Astrocyte (in vitro differentiated cells and primary cell): ENCODE measurements at places on chromosomes 5 and 9.

DNA sequence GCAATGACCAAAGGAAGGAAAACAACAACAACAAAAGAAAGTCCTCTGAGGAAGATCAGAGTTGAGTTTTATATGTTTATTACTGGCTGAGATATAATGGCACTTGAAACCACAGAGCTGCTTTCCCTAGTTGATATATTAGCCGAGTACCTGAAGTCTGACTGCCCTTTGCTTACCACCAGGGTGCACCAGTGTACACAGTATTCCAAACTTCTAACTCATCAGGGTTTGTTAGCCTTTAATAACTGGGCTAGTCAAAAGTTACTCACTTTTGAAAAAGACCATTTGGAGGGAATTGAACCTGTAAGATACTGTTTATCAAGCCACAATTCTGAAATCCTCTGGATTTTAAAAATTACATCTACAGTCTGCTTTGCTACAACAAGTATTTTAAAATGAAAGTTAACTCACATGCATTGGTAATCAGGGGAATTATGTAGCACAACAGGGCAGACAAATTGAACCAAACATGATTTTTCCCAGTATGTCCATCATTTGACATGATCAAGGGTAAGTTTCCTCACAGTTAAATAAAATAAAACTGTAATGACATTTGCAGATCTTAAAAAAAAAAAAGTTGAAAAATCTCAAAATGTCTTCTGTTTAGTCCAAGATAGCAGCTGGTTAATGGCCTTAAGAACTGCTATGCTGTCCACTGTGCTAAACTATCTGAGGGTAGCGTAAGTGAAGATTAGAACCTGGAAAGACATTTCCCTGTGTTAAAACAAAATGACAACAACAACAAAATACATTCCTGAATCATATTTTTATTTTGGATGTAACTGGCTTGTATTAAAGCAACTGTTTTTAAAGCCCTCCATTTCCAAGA lies 57.3 kb upstream of the C6 start:
- DNase-seq = peak; percentile 51

DNA sequence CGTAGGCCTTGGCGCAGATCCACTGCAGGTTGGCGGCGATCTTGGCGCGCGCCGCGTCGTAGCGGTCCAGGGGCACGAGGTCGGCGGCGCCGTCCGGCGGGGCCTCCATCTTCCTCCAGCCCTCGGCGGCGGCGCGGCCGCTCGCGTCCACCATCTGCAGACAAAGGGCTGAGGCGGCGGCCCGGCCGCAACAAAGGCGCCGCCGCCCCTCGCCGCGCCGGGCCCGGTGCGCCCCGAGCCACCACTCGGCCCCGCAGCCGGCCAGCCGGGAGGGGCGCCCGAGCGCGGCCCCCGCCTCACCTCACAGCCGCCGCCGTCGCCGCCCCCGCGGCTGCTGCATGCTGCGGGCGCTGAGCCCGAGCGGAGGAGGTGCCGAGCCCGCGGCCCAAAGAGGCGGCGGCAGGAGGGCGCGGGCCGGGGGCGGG lies 328 bp downstream of the CAMSAP1 start:
- no peak for DNase-seq

DNA sequence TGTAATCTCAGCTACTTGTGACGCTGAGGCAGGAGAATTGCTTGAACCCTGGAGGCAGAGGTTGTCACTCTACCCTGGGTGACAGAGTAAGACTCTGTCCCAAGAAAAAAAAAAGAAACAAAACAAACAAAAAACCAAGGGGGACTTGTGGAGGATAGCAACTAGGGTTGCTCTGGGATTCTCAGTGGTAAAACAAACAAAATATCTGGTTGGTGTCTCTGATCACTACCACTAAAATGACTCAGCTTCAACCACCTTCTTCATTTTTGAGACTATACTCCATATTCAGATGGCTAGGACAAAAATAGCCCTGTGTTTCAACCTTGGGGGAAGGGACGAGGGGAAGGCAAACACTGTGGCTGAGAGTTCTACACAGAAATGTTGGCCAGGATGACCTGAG lies 110.3 kb downstream of the ARRDC3 start:
- peak; percentile 71 for DNase-seq

DNA sequence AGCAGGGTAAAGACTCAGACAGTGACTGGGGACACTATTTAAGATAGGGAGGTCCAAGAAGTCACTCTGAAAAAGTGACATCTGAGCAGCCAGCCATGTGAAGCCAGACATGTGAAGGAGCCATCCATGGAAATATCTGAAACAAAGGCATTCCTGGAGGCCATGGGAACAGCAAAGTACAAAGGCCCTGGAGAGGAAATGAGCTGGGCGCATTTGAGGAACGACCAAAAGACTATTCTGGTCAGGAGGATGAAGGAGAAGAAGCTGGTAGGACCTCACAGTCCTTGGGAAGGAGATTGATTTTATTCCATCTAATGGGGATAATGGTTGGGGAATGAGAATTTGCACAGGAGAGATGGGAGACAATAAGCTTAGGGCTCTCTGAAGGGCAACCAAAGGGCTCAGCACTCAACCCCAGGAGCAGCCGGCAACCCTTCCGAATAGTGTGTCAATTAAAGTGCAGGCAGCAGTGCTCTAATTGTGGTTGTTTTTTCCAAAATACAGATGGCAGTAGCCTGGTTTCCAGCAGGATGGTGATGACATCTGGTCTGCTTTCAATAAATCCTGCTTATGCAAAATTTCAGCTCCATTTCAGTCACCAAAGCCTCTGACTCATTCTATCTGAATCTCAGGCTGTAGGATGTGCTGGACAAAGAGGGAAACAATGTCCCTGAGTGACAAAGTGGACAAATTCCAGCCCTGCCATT lies 26.7 kb downstream of the FOXI1 start:
- DNase-seq = peak; percentile 60

GRCh38 chr5:82275216-82275664 lies 2.9 kb downstream of the RPS23 start:
- no peak for DNase-seq

GRCh38 chr5:33641744-33642505 lies 201.2 kb downstream of the TARS1 start:
- DNase-seq = peak; percentile 91

GRCh38 chr9:21507483-21507790 lies 25.3 kb upstream of the IFNE start:
- DNase-seq = no peak

- DNase-seq = no peak
Measured at GRCh38 chr5:177473443-177474001, at the start of gene DBN1. TSS of gene DBN1 (minus strand) at chr5:177473634. CDS start at chr5:177473521, 113 bp downstream.

DNA sequence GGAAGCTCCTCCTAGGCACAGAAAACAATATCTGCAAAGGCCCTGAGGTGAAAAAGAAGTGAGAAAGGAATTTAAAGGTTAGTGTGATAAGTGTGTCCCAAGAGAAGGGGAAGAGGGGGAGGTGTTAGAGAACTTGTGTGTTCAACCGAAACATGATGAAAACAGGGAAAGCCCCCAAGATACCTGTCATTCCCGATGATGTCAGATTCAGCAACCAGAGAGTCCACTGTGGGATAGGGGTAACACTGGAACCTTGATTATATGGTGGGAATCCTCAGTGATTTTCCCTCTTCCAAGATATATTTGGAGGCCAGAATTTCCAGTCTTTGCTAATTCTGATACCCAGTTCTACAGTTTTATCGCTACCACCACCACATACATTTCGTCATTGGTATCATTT lies 15.5 kb upstream of the BNC2 start:
- no peak for DNase-seq

GRCh38 chr9:35029852-35030251 lies 40.3 kb downstream of the DNAJB5 start:
- DNase-seq = no peak

GRCh38 chr5:153658149-153658548 lies 167.7 kb downstream of the GRIA1 start:
- no peak for DNase-seq

DNA sequence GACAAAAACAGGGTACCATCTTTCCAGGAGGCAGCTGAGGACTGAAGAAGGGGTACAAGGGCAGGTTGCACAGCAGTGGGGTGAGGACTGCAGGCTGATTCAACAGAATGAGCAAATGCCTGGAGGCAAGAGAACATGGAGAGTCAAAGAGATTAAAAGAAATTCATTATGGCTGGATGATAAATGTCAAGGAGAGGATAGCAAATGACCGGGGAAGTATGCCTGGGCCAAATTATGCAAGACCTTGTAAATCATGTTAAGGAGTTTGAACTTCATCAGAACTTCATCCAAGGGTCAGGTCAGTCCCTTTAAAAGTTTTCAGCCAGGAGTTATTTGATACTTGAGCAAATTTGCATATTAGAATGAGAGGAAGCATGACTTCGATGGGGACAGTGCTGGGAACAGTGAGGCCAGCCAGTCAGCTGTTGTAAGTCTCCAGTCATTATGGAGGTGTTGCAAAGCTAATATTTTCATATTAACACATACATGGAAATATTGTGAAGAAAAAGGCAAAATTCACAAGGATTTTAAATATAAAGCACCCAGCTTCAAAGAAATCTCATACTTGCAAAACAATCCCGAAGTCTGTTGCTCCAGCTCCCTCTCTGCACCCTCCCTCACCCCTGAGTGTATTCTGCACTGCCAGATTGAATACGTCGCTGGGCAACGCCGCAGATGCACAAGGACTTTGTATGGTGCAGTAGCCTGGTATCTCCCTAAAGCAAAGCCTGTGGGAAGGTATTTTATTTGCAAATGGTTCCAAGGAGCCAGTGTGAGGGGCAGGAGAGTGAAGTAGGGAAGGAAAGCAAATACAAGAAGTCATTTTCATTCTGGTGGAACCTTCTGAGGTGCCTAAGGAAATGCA lies 509.8 kb upstream of the TLE4 start:
- DNase-seq = no peak

DNA sequence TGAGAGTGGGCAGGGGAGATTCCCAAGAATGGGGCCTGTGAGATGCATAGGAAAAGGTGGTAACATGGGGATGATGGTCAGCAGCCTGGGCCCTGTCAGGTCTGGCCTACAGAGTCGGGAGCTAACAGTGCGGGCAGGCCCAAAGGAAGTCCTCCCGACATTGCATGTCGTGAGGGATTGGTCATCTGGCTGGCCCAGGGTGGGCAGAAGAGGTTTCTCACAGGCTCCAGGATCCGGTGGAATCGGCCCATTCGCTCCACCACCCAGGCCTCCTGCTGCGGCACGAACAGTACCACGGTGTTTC lies 514 bp downstream of the STOML2 start:
- DNase-seq = no peak

GRCh38 chr9:38384990-38385848 lies 7.3 kb upstream of the ALDH1B1 start:
- no peak for DNase-seq

DNA sequence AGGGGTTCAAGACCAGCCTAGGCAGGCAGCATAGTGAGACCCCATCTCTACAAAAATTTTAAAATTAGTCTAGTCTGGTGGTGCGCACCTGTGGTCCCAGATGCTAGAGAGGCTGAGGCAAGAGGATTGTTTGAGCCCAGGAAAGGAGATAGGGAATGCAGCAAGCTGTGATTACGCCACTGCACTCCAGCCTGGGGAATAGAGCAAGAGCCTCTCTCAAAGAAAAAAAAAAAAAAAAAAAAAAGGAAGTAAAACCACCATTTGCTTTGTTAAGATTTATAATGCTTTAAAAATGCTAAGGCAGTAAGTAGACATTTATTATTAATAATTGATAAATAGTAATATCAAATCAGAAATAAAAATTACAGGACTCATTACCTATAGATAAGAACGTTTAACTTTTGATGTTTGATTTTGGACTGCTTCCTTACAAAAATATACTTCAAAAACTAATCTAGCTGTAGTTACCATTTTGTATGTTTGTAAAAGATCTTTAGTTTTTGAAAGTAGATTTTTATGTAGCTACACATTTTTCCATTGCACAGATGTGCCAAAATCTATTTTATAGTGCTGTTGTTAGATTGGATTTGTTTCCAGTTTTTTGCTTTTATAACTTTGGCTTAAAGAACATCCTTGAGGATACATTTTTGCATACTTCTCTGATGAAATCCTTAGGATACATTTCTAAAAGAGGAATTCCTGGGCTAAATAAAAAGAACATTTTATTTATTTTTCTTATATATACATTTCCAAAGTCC lies 86.4 kb downstream of the INIP start:
- DNase-seq = no peak

DNA sequence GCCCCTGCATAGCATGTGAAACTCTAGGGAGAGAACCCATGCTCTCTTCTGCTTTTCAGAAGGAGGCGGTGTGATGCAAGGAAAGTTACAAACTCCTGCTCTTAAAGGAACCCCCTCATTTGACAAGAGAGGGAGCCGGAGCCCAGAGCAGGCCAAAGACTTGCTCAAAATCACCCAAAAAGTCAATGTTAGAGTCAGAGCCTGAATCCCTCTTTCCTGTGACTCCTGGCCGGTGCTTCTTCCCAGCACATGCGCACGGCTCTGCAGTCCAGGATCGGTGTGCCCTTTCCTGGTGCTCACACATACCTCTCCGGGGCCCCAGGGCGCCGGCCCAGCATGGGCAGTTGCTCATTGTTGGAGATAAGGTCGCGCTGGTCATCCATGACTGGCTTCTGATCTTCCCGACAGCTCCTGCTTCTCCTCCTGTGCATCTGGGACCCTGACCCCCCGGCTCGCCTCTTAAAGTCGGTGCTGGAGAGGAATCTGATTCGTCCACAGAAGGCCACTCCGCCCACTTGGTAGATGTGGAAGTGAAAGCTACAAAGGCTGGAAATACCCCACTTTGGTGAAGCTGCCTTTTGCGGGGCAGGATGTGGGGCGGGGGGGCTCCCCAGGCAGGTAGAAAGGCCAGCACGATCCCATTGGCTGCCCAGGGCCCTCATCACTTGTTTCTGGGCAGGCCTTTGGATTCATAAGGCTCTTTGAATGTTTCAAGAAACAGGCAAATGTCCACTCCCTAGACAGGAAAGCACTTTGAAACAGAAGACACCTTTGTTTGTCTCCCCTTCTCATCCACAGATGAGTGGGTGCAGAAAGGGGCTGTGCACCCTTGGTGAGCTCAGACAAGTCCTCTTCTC lies at the start of gene CD74:
Gene CD74 (minus strand): TSS at position 592 of the 857 bp plus-strand sequence. CDS start 161 bp downstream, at position 431.
- DNase-seq = no peak

GRCh38 chr9:20227166-20227874 lies 395.0 kb downstream of the MLLT3 start:
- peak; percentile 23 for DNase-seq

DNA sequence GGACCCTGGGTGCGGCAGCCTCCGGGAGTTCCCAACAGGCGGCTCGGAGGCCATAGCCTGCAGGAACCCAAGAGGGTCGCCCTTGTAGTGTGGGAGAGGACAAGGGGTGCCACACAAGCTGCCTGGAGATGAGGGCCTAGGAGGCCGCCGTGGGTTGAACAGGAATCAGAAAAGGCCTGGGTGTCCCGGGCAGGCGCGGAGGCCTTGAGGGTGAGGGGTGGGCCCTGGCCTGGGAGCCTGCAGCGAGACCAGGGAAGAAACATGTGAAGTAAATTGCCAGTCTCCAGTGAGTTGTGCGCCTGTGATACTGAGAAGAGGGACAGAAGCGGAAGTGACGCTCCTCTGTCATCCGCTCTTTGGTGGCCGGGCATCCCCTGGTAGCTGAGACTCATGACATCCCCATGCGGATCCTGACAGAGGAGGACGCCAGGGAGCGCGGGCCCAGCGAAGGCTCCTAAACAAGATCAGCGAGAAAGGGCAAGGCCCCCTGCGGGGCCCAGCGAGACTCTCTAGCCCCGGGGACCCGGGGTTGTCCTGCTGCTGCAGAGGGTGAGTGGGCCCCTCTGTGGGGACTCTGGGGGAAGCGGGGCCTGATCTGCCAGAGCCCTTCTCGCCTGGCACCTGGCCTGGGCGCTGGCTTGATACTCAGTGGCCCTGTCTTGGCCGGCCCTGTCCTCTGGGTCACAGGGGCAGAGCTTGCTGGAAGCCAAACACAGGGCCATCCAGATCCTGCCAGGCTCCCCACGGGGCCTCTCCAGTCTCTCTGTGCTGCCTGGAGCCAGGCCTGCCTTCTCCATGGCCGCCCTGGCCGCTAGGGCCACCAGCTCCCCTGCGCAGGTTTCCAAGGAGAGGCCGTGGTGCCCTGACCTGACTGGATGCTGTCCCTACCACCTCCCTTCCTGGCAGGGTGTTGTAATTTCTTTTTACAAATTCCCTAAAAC lies 788.4 kb downstream of the TLE4 start:
- DNase-seq = no peak
